ENCODE measurements at places on chromosomes 4 and X.

DNA sequence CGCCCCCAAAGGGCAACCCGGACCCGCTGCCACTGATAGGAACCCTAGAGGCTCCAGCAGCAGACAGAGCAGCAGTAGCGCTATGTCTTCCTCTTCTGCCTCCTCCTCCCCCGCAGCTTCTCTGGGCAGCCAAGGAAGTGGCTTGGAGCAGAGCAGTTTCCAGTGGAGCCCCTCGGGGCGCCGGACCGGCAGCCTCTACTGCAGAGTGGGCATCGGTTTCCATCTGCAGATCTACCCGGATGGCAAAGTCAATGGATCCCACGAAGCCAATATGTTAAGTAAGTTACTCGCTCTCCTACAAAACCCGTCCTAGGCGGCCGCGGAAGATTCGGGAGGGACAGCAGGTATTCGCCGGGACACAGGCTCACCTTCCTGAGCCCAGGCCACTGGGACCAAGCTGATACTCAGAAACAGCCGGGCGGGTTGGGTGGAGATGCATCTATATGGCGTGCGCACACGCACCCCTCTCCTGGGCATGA lies 477 bp downstream of the FGF5 start:
- no peak for DNase-seq

GRCh38 chr4:56468097-56468422 lies 643 bp downstream of the SRP72 start:
- no peak for DNase-seq

DNA sequence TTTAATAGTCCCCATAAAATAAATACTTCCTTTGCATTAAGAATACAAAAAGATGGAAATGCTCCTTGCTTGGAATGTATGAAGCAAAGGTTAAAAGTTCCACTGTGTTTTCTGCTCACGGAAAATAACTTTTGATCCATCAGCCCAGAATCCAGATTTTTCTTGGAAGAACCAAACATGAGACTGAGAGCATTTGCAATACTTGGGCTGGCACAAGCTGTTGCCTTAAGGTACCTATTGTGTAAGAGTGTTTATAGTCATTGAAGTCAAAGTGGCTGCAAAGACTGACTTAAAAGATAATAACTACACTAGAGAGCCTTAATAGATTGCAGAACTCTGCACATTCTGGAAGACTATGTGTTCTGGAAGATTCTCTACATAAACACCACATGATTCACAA lies 281.4 kb downstream of the RAB28 start:
- no peak for DNase-seq

GRCh38 chrX:19750783-19751467 lies 136.5 kb downstream of the SH3KBP1 start:
- no peak for DNase-seq

GRCh38 chrX:153061732-153062131 lies 5.5 kb downstream of the PNMA3 start:
- DNase-seq, result no peak

DNA sequence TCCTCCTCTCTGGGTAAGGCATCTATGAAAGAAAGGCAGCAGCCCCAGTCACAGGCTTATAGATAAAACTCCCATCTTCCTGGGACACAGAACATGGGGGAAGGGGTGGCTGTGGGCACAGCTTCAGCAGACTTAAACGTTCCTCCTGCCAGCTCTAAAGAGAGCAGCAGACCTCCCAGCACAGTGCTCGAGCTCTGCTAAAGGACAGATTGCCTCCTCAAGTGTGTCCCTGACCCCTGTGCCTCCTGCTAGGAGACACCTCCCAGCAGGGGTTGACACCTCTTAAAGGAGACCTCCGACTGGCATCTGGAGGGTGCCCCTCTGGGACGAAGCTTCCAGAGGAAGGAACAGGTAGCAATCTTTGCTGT lies 89.9 kb downstream of the EFHC2 start:
- no peak for DNase-seq

DNA sequence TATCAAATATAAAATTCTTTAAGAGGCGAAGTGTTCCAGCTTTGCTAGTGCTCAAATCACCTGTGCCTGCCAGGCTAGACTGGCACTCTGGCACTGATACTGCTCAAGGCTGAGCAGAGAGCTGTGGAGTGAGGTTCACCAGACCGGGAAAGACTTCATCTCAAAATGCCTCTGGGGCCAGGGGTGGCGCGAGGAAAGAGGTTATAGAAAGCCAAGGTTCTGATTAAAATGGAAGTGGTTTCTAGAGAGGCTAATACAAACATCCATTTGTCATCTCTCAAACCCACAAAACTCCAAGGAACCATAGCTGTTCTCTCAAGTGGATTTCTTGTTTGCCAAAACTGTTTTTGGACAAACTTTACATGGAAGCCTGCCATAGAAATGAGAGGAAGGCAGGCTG lies 41.5 kb downstream of the F11 start:
- DNase-seq, result no peak

- no peak for DNase-seq
These were observed 161.1 kb downstream of the FRAS1 start for GRCh38 chr4:78218260-78218659.

DNA sequence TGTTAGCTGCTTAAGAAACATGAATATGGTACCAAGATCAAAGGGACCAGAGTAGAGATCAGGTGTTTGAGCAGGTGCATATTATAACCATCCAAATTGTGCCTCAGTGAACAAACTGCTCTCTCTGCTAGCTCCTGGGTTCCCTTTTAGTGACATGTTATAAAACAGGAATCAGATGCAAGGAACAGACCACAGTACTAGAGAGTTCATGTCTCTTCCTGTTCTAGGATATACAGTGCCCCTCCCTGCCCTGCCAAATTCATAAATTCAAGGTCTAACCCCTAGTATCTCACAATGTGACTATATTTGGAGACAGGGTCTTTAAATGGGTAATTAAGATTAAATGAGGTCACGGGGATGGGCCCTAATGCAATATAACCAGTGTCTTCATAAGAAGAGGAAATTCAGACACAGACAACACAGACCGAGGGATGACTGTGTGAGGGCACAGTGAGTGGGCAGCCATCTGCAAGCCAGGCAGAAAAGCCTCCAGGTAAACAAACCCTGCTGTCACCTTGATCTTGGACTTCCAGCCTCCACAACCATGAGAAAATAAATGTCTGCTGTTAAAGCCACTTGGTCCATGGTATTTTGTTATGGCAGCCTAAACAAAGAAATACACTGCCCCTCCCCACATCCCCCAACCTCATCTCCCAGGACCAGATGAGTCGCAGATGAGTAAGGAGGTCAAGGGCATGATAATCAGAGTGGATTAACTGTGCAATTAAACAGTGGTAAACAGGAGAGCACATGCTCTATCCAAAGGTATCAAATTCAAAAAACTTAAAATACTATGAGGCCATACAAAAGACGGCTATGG lies 82.5 kb downstream of the RBM47 start:
- DNase-seq, result no peak

DNA sequence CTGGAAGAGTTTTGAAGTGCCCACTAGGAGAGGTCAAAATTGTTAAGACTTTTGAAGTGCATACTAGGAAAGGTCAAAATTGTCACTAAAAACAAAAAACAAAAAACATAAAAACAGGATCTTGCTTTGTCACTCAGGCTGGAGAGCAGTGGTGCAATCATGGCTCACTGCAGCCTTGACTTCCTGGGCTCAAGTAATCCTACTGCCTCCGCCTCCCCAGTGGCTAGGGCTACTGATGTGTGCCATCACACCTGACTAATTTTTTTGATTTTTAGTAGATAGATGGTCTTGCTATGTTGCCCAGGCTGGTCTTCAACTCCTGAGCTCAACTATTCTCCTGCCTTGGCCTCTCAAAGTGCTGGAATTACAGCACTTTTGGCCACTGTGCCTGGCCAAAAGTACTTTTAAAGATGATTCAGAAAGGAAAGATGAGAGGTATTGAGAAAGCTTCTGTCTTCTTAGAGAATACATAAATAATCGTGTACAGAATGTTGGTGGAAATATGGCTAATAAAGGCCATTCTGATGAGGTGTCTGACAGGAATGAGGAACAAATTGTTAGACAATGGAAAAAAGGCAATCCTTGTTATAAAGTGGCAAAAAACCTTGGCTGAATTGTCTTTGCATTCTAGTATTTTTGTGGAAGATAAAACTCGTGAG lies 43.3 kb upstream of the STX18 start:
- DNase-seq, result no peak

GRCh38 chr4:75939890-75940691 lies 722 bp downstream of the NAAA start:
- peak; percentile 73 for DNase-seq

- DNase-seq, result no peak
These were observed 185.9 kb downstream of the SHROOM3 start for GRCh38 chr4:76620723-76621468.

DNA sequence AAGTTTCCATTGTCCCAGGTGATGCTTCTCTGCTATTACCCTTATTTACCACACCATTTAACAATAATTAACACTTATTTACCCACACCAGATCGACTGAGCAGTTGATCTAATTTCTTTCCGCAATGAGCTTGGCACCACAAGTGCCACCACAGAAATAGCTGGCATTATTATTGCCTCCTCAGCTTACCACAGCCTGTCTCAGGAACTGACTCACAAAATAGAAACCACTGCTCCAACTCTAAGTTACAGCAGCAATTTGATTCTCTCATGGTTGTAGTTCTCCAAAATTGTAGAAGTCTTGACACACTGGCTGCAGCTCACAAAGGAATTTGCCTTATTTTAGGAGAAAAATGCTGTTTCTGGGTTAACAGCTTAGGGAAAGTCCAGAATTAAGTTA lies 22.5 kb downstream of the ZNF721 start:
- no peak for DNase-seq

- no peak for DNase-seq
These were observed 4.9 kb downstream of the CXCL6 start for GRCh38 chr4:73841243-73841925.

- no peak for DNase-seq
These were observed 174.4 kb upstream of the RADX start for GRCh38 chrX:106437407-106437806.
